Right ventricle myocardium superior (tissue), 1 donor: ENCODE measurements at places on chromosomes 3 and 15. TPM values are rescaled to one million over a fixed set of nuclear protein-coding genes. Genes with fewer than 3 reads are reported as not detected.
A peak's percentile ranks its signal among the peaks of the same experiment; 100 is the strongest.

- no peak for DNase-seq
These were observed 66.1 kb upstream of the PFN2 start for GRCh38 chr3:150036780-150037179.

The ARGFX gene
- not detected for total RNA-seq

DNA sequence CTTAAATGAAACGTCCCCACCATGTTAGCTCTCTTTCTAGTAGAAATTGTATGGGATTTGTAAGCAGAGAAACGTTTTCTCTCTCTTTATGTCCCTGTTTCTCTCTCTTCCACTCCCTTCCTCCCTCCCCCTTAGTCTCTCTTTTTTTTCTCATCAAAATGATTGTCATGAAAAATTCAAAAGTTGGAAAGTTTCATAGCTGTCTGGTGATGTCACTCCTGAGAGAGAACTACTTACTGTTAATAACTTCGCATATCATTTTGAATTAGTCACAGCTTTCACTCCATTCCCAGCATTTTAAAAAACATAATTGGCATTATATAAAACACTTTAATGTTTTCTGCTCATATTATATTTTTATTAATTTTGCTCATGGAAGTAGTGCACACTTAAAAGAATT is 331.1 kb downstream of the C3orf38 start:
- no peak for DNase-seq

The AHSG gene
- not detected for total RNA-seq

- DNase-seq, result peak; percentile 62
These were observed 940 bp downstream of the BOC start for GRCh38 chr3:113212150-113212843.

- no peak for DNase-seq
These were observed 164.3 kb downstream of the EFHB start for GRCh38 chr3:19769694-19770093.

The EPHA3 gene
- total RNA-seq, result 3.5 TPM
